ENCODE measurements at places on chromosomes 16 and 17.

GRCh38 chr16:68752602-68753001, 15.5 kb downstream of the CDH1 start:
- no peak for DNase-seq

- no peak for DNase-seq
Measured at GRCh38 chr16:3538222-3538621, 37.4 kb downstream of the CLUAP1 start.

DNA sequence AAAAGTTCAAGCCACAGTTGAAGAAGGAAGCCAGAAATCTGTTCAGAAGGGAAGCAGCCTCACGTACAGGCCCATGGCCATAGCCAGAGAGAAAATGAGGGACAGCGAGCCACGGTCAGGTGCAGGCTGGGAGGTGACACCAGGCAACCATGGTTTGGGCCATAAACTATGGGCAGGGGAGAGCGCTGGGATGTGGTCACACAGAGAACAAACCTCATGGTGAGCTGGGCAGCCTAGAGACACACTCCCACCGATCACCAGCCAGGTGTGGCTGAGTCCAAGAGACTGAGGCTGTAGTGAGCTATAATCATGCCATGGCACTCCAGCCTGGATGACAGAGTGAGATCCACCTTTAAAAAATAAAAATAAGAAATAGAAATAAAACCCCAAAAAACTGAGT, 76.5 kb downstream of the NETO2 start:
- DNase-seq = no peak

- DNase-seq = no peak
Measured at GRCh38 chr17:66203274-66204015, 11.5 kb upstream of the CEP112 start.

GRCh38 chr17:2003525-2003924, 21.6 kb downstream of the RTN4RL1 start:
- DNase-seq = no peak

DNA sequence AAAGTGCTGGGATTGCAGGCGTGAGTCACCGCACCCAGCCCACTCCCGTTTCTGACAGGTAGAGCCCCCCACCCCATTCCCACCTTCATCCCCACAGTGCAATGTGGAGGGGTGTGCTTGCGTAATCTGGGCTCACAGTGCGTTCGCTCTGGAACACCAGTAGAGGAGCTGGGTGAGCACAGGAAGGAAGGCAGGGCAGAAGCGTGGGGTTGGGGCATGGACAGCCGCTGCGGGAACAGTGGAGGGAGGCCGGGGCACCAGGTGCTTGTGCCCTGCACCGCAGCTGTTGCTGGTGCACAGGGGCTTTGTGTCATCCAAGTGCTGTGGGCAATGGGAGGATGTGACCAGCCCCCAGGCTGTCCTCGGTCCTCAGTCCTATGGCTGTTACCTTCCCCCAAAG, 24.7 kb downstream of the KDM8 start:
- no peak for DNase-seq

Data from D341Med (cell line).